ENCODE measurements at places on chromosomes 11 and 22. TPM values are rescaled to one million over a fixed set of nuclear protein-coding genes. Genes with fewer than 3 reads are reported as not detected.

GRCh38 chr22:40189997-40190396 lies 12.3 kb downstream of the TNRC6B start:
- no peak overlapping the region for H3K4me3 ChIP-seq
- no peak overlapping the region for H3K27ac ChIP-seq

The PARVG gene
- total RNA-seq, result 158 TPM

GRCh38 chr22:50504369-50505211 lies 2.9 kb downstream of the LMF2 start:
- DNase-seq, result no peak
- H3K36me3 ChIP-seq, result peaks cover 6% of the 10 kb centered on the region
- H3K4me3 ChIP-seq, result peak overlapping the region; percentile 32
- H3K27me3 ChIP-seq, result no peaks in the 10 kb centered on the region

- H3K36me3 ChIP-seq, result peaks cover 55% of the 10 kb centered on the region
- peak overlapping the region; percentile 100 for H3K27ac ChIP-seq
- DNase-seq, result peak; percentile 57
- H3K4me3 ChIP-seq, result peak overlapping the region; percentile 59
Measured at GRCh38 chr22:20463324-20464095, 25.9 kb upstream of the SCARF2 start.

DNA sequence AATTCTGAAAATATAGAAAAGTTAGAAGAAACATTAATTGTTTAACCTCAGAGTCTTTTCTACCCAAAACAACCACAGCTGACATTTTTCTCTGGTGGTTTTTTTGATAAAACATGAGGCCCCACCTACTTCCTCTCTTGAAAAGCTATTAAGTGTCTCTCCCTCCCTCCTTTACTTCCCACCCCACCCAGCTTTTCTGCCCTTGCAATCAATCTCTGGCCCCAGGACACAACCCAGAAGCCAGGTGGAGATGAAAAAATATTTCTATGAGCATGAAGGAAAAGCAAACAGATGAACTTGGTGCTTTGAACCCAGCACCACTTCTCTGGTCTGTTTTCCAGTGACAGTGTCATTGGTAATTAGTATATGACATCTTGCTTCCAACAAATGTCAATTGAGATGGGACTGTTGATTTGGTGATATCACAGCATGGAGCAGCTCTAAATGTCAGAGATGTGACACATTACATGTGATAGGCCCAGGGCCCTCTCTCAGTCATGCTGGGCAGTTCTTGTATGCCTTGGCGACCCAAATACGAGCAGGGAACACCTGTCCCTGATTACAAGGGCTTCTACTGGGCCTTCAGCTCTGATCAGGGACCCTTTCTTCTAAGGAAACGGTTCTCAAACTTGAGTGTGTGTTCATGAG lies 23.9 kb upstream of the TMPRSS13 start:
- peaks cover 71% of the 10 kb centered on the region for H3K4me1 ChIP-seq
- peak overlapping the region; percentile 22 for H3K4me3 ChIP-seq

DNA sequence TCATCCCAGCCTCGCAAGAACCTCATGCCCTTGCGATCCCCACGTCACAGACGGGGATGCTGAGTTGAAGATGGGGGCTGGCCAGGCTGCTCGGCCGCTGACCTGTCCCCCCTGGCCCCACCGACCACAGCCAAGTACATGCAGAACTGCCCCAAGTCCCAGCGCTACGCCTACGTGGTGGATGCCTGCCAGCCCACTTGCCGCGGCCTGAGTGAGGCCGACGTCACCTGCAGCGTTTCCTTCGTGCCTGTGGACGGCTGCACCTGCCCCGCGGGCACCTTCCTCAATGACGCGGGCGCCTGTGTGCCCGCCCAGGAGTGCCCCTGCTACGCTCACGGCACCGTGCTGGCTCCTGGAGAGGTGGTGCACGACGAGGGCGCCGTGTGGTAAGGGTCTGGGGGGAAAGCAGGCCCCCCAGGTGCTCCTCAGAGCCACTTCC lies 10.0 kb downstream of the MUC5B start:
- no peaks in the 10 kb centered on the region for H3K27me3 ChIP-seq
- no peak overlapping the region for H3K27ac ChIP-seq
- H3K4me1 ChIP-seq, result no peaks in the 10 kb centered on the region
